ENCODE measurements at places on chromosomes 6 and 20. TPM values are rescaled to one million over a fixed set of nuclear protein-coding genes. Genes with fewer than 3 reads are reported as not detected.

PKHD1 gene
- total RNA-seq, result not detected

TSPYL4 gene
- total RNA-seq, result 15.7 TPM

RGS17 gene
- not detected for total RNA-seq

OPRM1 gene
- total RNA-seq, result not detected

KCNG1 gene
- not detected for total RNA-seq

ULBP1 gene
- 0.96 TPM for total RNA-seq

THBD gene
- total RNA-seq, result not detected

CNR1 gene
- total RNA-seq, result not detected

Data from activated naive CD4-positive, alpha-beta T cell treated with anti-CD3 and anti-CD28 coated beads, Interleukin-2, amount 10 ng/mL, durations not matched to agents 5 hours and 36 hours (primary cell).